ENCODE measurements at places on chromosomes 13 and 19.

- DNase-seq, result no peak
Observed at GRCh38 chr13:44698066-44698465, 121.9 kb upstream of the TSC22D1 start.

DNA sequence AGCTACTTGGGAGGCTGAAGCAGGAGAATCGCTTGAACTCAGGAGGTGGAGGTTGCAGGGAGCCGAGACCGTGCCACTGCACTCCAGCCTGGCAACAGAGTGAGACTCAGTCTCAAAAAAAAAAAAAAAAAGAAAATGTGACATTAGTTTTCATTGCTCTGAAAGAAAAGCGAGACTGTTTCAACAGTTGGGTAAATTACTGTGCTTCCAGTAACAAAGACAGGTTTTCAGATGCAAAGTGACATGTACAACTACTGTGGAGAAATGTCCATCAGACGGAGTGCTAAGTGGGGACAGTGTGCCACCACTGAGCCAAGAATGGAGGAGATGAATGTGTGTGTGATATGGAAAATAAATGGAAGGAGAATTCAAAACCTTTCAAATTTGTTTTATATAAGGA, 24.2 kb upstream of the SLC15A1 start:
- DNase-seq, result no peak

DNA sequence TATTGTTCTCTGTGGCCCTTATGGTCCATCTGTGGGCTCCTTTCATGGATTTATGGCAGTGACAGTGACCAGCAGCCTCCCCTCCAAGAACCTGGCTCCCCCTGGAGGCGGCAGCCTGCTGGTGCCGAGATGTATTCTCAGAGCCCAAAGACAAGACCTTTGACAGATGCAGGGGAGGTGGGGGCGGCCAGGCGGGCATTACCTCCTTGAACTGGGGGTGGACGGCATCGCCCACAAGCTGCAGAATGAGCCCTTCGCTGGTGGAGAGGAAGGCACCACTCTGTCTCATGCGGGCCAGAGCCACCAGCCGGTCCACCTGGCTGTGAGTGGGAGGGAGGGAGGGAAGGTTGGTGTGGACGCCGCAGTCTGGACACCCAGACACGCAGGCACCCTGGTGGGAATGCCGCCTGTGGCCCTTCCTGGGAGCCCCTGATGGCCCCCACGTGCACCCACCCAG, 6.6 kb downstream of the ISOC2 start:
- DNase-seq, result no peak

DNA sequence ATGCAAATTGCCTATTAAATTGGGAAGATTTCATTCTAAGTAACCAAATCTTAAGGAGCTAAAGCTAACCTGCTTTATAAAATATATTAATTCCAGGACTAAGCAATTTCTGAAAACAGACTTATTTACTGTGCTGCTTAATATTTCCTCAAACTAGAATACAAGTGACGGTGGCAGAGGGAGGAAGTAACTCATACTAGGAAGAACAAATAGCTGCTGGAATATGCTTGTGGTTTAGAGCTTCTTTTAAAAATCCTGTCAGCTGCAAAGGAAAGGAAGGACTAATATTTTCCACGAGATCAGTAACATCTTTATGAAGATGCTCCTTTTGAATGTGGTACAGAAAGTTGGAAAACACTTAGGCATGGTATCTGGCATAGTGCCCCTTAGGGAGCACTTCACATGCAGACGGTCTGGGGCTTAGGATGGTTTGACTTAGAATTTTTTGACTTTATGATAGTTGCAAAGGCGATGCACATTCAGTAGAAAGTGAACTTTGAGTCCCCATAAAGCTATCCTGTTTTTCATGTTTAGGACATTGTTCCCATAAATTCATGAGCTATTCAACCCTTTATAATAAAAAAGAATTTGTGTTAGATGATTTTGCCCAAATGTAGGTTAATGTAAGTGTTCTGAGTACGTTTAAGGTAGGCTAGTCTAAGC, 3.4 kb upstream of the HNRNPA1L2 start:
- no peak for DNase-seq

DNA sequence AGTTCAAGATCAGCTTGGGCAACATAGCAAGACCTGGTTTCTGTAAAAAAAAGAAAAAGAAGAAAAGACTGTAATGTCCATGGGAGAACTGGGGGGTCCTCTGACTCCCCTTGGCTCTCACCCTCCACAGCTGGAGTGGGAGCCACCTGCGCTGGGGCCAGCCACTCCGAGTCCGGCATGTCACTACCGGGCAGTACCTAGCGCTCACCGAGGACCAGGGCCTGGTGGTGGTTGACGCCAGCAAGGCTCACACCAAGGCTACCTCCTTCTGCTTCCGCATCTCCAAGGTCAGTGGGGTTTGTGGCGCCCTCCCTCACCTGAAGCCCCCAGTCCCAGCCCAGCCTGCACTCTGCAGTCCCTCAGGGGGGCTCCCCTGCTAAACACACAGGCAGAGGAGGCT, 14.7 kb downstream of the RYR1 start:
- no peak for DNase-seq

DNA sequence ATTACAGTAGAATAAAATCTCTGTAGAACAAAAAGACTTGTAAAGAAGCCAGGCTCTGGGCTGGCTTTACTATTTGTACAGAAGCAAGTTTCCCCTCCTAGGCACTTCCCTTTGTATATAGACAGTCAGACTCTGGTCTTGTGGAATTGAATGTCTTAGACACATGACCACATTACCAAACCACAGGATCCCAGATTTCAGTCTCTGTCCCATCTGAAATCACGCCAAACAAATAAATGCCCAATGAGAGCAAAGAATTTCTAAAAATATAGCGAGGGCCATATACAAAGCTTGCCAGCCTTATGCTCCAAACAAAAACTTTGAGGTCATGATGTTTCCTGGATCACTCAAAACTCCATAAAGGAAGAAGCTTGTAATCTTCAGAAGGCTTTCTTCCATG, 23.9 kb downstream of the CCDC70 start:
- no peak for DNase-seq

DNA sequence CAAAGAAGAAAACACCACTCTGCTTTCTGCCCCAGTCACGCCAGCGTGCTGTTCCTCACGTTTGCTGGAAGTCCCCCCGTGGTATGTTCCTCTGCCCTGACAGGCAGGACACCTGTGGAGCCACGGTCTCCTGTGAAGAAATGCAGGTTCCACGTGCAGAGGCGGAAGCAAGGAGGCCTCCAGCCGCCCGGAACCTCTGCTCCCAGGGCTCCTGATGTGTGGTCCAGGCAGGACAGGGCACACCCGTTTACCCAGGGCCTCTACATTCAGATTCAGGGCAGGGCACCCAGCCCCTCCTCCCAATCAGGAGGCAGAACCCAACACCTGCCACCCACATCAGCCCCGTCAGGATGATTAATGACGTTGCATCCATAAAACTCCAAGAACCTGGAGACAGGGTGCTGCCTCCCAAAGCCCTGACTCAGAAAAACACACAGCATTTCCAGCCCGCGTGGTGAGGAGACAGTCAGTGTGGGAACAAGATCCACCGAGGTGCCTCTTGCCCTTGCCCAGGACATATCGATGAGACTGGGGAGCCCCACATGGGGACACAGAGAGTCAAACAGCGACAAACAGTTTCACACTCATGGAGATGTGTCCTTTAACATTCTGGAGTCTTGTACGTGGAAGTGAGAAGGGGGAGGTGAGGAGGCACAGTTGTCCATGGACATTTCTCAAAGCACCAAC, 76.2 kb downstream of the COL4A1 start:
- no peak for DNase-seq

DNA sequence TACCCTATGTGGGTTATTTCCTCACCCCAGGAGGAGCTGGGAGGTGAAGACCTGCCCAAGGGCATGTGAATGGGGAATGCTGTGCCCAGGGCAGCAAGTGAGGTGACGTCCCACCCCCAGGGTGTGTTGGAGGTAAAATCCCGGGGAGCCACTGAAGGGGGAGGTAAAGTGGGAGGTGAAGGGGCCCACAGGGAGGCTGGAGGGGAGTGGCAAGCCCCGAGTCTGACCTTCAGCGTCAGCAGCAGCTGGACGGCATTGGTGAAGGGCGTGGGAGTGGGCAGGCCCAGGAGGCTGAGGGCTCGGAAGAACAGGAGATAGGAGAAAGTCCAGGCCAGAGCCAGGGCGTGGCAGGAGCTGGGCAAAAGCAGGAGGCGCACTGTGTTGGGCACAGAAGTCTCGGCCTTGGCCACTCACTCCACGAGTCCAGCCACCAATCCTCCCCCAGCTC, 2.4 kb downstream of the MBOAT7 start:
- no peak for DNase-seq

GRCh38 chr13:45896285-45896684, 44.7 kb upstream of the SIAH3 start:
- no peak for DNase-seq

GRCh38 chr19:7395360-7396066, 46.8 kb downstream of the ARHGEF18 start:
- DNase-seq, result no peak

DNA sequence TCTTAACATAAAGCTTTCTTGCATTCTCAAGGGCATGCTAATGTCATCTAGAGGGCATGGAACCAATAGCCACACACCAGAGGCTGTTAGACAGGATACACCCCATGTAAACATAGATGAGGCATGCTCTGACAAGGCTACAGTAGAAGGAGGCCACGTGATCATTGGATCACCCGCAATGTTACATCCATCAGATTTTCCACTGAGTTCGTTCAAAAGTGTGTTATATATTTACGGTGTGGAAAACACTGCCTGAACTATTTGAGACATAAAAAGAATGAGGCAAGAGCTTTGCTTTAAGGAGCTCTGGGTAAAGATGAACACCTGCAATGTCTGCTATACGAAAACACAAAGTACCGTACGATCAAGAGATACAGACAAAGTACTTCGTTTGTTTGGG, 817.5 kb upstream of the SLC10A2 start:
- DNase-seq, result no peak

DNA sequence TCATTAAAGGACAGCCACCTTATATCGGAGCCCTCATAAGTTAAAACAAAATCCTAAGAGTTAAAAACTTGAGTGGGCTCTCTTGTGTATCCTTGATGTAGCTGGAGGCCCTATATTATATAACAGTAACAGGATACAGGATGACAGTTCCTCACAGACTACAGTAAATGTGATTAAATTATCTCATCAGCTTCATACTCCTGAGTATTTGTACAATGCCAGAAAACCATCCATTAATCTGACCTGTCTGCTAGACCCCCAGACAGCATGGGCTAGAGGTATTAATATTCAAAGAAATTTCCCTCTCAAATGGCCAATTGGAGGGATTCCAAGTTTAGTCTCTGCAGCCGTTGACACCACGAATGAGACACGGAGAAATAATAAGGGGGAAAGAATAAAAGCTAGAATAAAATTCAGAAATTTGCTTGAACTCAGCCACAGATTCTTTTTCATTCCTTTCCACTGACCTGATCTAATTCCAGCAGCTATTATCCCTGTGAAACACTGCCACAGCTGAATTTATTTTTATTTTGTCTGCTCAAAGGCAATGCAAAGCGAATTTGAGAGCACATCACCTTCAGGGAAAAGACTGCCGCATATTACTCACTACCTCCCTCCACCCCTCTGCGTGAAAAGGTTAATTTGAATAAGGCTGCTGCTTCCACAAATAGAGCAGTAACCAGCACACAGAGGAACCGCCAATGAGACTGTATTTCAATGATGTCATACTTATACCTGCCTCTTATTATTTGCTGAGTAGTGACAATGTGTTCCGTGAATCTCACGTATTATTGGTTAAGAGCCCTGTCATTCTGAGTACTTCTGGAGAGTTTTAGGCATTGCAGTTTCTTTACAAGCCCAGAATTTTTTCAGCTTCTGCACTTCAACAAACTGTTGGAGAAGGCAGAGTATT, 155.9 kb upstream of the KLF12 start:
- peak; percentile 68 for DNase-seq

DNA sequence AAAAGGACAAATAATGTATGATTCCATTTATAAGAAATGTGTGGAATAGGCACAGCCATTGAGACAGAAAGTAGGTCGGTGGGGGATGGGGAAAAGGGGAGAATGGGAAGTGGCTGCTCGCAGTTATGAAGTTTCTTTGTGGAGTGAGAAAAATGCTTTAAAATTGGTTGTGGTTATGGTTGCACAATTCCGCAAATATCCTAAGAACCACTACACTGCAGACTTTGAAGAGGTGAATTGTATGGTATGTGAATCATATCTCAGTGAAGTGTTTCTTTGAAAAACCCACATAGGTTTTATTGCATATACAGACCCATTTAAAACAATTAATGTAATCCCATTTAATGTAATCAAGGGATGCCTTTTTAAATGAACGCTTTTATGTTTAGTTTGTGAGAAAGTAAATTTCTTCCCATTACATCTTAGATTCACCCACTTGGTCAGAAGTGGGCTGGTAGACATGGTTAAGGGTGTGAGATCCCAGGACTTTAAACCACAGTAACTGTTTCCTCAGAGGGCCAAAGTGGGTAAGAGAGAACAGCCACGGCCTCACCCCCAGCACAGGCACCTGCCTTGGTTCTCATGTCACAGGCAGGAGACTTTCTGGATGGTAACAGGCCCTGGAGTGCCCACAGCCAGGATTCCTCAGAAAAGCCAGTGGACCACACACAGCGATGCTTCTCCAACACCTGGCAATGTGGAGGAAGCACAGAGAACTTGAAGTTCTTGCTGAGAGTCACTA, 119.3 kb upstream of the GJB6 start:
- DNase-seq, result no peak

DNA sequence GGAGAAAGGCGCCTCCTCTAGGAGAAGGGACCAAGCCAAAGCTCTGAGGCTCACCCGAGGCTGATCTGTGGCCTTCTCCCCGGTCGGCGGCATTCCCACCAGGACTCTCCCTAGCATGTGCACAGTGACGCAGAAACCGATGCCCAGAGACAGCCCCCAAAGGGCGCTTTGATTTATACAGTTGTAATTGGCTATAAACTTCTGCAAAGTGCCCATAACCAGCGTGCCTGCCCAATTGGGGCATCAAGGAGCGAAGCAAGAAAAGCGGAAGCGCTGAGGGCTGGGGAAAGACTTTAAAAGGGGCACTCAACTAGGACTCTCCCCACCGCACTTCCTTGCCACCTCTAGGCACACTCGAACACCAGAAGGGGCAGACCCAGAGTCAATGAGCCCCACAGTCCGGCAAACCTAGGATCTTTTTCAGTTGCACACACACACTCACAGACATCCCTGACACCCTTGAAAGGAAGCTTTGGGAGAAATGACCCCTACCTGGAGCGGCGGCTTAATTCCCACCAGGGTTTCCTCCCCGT, 1.8 kb downstream of the CDX2 start:
- no peak for DNase-seq

- DNase-seq, result no peak
Observed at GRCh38 chr13:23440821-23441618, 7.5 kb upstream of the SACS start.

DNA sequence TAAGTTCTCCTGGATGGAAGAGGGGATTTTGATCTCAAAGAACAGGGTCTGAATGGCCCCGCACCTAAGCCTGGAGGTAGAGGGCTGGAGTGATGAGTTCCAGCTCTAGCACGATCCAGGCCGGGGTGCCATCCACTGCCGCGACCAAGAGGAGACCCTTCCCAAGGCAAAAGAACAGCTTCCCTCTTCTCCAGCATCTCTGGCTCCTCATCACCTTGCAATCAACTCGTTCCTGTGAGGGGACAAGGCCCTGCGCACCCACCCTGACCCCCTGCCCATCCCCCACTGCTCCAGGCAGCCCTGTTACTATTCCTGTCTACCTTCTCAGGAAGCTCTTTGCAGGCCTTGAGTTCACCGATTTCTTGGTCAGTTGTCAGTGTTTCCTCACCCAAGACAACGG, 17.8 kb downstream of the COL4A1 start:
- DNase-seq, result no peak

- no peak for DNase-seq
Observed at GRCh38 chr19:56712611-56713276, 41.2 kb upstream of the ZNF835 start.

All from ascending aorta (tissue), 2 donors.